Aorta (tissue), 5 donors: ENCODE measurements at places on chromosomes 4 and X.

DNA sequence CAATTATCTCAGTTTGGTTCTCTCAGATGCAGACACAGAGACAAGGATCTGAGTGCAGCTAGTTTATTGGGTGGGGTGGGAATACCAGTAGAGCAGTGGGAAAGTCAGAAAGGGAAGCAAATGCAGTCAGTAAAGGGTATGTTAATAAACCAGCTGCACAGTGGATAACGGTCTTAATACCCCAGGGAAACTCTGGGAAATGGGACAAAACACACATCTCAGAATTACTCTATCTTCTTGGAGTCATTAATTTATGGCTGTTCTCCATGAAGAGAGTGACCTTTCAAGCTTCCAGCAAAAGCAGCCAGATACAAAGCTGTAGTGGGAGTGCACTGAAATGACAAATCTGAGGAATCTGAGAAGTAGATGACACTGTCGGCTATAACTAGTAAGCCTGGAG lies 73.3 kb upstream of the NALF2 start:
- DNase-seq, result no peak

DNA sequence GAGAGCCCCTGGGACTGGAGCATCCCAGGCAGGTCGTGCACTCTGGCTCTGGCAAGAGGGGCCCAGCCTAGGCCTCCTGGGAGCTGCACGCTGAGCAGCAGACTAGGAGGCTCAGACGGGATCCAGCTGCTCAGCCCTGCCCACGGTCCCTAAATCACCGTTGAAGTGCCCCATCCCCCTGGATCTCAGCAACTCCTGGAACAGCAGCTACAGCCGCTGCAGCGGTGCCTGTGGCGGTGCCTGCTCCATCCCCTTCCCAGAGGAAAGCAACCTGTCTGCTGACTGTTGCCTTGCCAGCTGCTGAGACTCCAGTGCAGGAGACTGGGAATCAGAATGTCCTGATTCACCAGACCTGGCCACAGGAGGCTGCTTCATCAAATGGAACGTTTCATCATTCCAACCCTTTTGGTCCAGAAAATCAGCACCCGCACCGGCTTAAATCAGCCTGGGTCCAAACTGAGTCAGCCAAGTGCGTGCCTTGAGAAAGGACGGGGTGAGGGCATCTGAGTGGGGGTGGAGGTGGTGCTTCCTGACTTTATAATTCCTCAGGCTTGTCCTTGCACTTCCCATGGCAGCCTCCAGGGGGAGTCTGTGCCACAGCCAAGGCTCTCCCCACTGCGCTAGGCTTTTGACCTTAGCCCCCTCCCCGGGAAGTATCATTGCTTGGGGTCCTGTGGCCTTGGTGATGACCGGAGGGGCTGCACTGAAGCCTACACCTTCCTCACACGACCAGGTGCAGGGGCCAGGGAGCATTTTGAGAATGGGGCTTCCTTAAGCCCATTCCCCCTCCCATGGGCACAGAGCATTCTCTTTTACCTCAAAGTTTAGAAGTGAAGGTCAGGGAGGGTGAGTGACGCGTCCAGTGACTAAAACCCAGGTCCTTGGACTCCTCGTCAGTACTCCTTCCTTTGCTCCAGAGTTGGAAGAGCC lies 6.5 kb downstream of the ZNF185 start:
- peak; percentile 82 for DNase-seq

GRCh38 chr4:4855301-4856070 lies 4.0 kb upstream of the MSX1 start:
- DNase-seq, result no peak

DNA sequence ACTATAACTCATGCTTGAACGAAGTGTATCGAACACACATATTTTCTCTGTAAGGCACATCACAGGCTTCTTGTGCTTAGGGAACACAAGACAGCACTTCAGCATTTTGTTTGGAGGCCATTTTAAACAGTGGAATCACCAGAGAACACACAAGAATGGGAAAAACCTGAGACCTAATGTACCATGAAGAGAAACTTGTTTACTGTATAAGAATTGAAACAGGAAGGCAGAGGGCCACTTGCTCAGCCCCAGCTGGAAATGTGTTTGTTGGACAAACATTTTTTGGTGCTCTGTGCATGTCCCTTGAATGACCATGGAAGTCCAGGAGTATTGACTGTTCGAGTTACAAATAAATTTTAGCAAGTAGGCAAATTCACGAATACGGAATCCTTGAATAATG lies 47.5 kb downstream of the RAPGEF2 start:
- DNase-seq, result no peak

GRCh38 chr4:189656641-189657040 lies 284.0 kb upstream of the FRG1 start:
- DNase-seq, result no peak

- DNase-seq, result no peak
Observed at GRCh38 chrX:135984791-135985156, 461 bp upstream of the SLC9A6 start.

DNA sequence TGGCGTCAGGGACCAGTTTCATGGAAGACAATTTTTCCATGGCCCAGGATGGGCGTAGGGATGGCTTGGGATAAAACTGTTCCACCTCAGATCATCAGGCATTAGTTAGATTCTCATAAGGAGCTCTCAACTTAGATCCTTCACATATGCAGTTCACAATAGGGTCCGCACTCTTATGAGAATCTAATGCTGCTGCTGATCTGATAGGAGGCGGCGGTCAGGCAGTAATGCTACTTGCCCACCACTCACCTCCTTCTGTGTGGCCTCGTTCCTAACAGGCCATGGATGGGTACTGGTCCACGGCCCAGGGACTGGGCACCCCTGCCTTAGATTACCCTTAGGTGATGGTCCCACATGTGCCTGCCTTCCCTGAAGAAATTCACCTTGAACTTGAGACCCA lies 28.8 kb upstream of the ENPP6 start:
- no peak for DNase-seq

GRCh38 chrX:3370656-3371055 lies 24.2 kb upstream of the MXRA5 start:
- no peak for DNase-seq

GRCh38 chr4:116925900-116926457 lies 159.4 kb downstream of the TRAM1L1 start:
- peak; percentile 36 for DNase-seq

GRCh38 chr4:118280501-118281218 lies 72.1 kb downstream of the PRSS12 start:
- no peak for DNase-seq

- DNase-seq, result peak; percentile 27
Observed at GRCh38 chr4:634599-634985, 9.2 kb downstream of the PDE6B start.

GRCh38 chrX:74534569-74535038 lies 79.8 kb downstream of the RLIM start:
- no peak for DNase-seq

- DNase-seq, result no peak
Observed at GRCh38 chr4:7937006-7937405, 2.7 kb downstream of the AFAP1 start.

GRCh38 chr4:3945511-3946290 lies 179.5 kb downstream of the ADRA2C start:
- DNase-seq, result no peak

- peak; percentile 85 for DNase-seq
Observed at GRCh38 chr4:83109480-83110222, 4.9 kb downstream of the PLAC8 start.

DNA sequence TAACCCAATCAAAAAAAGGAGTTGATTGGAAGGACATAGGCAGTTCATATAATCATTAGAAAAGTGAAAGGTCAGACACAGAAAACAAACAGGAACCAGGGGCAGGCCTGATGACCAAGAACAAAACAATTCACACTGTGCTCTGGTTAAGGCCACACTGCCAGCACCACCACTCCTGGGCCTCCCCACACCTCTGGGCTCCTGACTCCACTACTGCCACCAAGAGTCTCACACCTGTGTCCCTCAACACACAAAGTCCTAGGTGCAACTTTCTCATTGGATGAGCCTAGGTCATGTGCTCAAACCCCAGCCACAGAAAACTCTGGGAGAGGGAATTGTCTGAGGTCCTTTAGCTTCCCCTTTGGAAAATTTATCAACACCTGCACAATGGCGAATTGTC lies 11.1 kb upstream of the FAM9C start:
- no peak for DNase-seq

DNA sequence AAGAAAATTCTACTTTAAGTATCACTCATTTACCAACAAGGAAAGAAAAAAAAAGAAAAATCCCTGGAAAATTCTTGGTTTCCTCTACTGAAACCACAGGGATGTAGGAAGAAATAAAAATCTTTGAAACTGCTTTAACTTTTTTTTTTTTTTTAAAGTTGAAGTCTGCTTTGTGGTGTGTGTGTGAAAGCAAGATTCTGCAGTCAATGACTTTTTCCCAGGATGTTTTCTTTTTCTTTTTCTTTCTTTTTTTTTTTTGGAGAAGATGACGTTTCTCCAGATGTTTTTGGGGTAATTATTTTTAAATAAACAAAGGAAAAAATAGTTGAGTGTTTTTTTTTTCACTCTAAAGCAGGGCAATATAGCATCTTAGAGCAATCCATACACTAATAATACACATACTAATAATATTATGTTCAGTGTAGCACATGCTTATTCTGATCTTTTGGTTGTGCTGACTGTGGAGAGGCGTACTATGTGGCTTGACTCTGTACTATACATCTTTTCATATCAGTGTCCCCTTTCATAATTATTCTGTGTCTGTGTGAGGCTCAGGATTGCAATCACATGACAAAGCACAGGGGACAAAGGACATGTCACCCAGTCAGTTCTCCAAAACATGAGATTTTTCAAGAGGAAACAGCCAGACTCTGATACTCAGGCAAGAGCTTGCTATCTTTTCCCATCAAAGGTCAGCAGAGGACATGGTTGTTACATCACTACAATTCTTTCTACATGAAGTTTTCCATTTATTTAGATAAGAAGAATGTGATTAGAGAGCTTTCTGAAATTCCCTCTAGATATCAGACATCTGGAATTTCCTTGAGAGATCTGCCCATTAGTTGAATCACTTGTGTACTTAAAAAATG lies 111.0 kb downstream of the PDE5A start:
- DNase-seq, result no peak

DNA sequence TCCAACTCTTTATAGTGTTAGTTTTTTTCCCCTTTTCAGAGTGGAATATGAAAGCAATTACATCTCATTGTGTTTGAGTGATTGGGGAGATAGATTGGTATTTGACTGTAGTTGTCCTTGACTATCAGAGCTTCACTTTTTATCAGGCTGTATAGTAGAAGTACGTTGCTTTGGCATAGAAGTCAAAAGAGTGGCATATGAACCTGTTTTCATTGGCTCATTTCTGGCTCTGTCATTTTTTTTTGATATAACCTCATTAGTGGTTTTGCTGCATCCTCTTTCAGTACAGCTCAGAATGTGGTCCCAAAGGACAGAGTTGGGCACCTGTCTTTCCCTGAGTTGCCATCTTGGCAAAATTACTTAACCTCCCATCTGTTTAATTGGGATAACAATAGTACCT lies 1.4 kb downstream of the TMA16 start:
- no peak for DNase-seq

GRCh38 chr4:121070274-121070673 lies 2.1 kb downstream of the NDNF start:
- DNase-seq, result no peak
